Stimulated activated CD4-positive, alpha-beta T cell treated with anti-CD3 and anti-CD28 coated beads, Interleukin-12 subunit alpha, Interleukin-12 subunit beta, amount 100 ng/mL, for 24 hours (primary cell): ENCODE measurements at places on chromosomes 12 and 14.

DNA sequence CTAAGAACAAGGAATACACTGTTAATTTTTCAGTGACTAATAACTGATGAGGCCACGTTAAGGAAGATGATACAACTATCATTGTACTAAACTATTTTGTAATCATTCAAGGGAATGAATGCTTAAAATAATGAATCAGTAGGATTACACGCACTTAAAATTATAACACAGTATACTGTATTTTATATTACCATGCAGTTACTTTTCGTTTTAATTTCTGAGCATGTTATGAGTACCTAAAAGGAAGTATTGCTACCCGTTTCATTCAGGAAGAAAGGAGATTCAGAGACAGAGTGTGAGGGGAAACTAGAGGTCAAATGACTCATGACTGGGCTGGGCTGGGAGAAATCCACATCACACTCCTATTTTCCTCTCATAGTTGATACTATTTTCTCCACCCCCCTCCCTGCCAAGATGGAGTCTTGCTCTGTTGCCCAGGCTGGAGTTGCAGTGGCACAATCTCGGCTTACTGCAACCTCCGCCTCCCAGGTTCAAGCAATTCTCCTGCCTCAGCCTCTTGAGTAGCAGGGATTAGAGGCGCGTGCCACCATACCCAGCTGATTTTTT, 202.0 kb downstream of the PPM1H start:
- no peak for DNase-seq

- DNase-seq: no peak
Observed at GRCh38 chr14:70890826-70891659, 16.2 kb upstream of the PCNX1 start.

GRCh38 chr14:32364941-32365340, 35.8 kb downstream of the AKAP6 start:
- DNase-seq: no peak

DNA sequence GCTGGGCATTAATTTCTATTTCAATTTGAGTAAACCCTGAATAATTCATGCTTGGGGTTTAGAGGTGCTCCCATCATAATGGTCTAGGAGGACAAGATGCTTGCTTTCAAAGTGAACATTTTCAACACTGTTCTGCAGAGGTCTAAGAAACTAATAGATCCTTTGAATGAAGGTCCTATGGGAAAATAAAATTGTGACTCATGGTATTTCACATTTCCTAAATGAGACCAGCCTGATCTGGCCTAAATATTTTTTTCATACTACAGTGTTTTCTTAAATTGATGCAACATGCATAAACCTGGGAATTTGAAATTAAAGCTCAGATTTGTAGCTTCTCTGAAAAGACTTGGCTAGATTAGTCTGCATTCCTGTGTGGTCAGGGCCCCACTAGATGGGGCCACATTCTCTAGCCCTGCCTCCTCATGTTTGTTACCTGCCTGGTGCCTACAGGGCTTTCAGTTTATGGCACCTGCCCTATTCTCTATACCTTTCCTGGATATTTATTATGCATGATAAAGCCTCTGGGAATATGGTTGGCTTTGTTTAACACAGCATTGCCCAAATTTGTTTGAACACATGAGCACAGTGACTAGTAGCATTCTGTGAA, 112.7 kb downstream of the METTL25 start:
- no peak for DNase-seq

GRCh38 chr12:65619018-65619417, 205.3 kb upstream of the HMGA2 start:
- DNase-seq: no peak

DNA sequence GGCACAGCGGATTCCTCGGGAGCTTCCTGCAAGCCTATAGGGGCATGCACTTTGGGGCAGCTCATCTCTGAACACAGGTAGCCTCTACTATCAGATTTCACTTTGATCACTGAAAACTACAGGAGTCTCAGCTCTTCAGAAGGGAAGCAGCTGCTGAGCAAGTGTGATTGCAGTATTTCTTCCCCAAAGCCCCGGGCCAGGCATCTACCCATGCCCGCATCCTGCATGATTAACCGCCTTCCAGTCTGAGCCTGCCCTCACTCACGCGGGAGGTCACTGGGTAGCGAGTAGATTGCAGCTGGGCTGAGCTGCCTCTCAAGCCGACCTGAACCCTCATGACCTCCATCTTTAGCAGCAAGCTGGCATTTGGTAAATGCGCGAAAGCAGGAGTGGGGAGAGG, 334.7 kb downstream of the DPF3 start:
- no peak for DNase-seq

- no peak for DNase-seq
Observed at GRCh38 chr14:22579236-22579635, 9.8 kb downstream of the DAD1 start.

GRCh38 chr12:67299926-67300325, 30.8 kb downstream of the CAND1 start:
- DNase-seq: no peak

- DNase-seq: no peak
Observed at GRCh38 chr12:48960834-48961233, 3.5 kb upstream of the ARF3 start.
